ENCODE measurements at places on chromosomes 16 and 17. TPM values are rescaled to one million over a fixed set of nuclear protein-coding genes. Genes with fewer than 3 reads are reported as not detected.

GRCh38 chr17:28227316-28228108 is 91.5 kb upstream of the TMEM97 start:
- DNase-seq: peak; percentile 81

The HSD17B2 gene
- total RNA-seq: 91.6 TPM

- no peak for DNase-seq
Observed at GRCh38 chr16:53156516-53156915, 101.7 kb downstream of the CHD9 start.

The CD300H gene
- not detected for total RNA-seq

DNA sequence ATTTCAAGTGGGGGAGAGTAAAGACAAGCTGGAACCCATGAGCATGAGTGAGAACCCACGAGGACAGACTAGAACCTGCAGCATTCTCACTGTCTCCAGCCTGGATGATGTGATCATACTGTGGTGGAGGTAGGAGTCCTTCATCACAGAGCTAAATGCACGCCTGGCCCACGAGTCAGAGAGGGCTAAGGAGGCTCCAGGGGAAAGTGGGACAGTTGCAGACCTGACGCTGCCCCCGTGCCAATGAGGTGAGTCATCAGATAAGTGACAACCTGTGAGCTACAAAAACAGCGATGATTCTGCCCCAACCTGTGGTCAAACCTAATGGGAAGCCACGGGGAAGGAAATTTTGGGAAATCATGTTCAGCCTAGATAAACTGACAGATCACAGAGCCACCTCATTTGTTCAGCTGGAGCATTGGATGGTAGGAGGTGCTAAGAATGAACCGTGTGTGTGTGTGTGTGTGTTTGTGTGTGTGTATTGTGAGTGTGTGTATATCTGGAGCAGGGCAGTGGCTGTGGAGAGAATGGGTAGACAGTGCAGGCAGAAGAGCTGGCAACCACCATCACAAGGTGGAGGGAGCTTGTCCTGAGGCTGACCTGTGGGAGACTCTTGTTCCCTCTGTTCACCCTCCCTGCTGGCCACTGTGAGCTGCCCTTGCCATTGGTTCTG is 131.8 kb downstream of the UTP18 start:
- no peak for DNase-seq

GRCh38 chr16:9680968-9681367 is 501.3 kb downstream of the GRIN2A start:
- DNase-seq: no peak

The CCDC43 gene
- 2.0 TPM for total RNA-seq

The GRAPL gene
- total RNA-seq: not detected

- DNase-seq: no peak
Observed at GRCh38 chr17:67443931-67444595, 67.0 kb downstream of the PITPNC1 start.

The SSTR5 gene
- total RNA-seq: not detected

The CASKIN1 gene
- total RNA-seq: not detected

DNA sequence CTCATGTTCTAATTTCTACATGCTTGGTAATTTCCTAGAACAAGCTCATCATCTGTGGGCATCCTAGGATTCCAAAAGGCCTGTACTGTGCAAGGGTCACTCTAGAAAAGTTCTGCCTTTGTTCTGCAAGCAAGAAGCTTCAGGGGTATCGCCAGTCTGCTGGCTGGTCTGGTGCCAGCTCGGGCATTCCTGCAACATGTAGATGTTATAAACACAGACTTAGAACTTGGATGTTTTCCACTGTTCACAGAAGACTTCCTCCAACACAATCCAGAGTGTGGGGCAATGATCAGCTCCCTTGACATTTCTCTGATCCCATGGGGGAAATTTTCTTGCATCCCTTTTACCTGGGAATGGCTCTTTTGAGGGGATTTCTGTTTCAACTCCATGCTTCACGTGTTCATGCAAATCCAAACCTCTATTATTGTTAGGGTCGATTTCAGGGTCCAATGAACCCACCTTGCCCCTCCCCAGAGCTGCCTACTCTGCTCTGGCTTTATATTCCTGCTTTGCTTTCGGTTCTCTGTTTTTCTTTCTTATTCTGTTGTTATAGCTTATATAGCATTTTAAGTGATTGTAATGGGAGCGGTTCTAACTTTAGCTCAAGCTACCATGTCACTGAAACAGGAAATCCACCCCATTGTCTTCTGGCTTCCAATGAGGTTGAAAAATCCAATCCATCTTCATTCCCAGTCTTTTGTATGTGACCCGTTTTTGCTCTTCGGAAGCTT is 25.3 kb downstream of the UBE2O start:
- DNase-seq: peak; percentile 42

DNA sequence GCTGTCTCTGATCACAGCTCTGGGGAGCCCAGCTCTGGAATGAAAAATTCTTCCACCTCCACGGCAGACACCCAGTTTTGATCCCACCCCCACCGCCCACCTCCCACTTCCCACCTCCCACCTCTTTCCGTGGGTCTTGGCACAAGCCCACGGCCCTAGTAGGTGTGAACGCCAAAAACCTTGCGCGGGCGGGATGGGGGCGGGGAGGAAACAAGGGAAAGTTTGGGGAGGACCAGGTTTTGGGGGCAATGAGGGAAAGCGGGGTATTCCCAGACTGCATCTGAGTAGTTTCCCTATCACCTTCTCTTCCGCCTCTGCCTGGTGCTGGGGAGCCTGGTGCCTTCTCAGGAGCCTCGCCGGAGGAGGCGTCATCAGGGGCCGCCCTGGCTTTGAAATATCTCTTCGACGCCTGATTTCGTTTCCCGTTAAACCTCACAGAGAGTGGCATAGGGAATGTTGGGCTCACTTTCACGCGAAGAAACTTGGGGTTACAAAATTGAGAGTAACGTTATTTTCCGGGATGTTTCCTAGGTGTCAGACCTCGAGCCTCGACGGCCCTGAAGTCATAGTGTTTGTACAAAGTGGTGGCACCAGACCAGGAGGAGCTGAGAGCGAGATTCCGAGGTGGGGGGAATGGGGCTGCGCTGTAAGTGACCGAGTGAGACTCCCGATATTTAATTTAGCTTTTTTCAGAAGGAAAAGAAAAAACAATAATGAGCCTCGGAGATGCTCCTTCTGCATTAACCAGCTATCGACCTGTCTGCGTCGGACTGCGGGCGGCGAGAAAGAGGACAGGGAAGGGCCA is 1.6 kb upstream of the IRX3 start:
- no peak for DNase-seq

GRCh38 chr16:26658486-26658885 is 408.2 kb upstream of the C16orf82 start:
- DNase-seq: no peak

DNA sequence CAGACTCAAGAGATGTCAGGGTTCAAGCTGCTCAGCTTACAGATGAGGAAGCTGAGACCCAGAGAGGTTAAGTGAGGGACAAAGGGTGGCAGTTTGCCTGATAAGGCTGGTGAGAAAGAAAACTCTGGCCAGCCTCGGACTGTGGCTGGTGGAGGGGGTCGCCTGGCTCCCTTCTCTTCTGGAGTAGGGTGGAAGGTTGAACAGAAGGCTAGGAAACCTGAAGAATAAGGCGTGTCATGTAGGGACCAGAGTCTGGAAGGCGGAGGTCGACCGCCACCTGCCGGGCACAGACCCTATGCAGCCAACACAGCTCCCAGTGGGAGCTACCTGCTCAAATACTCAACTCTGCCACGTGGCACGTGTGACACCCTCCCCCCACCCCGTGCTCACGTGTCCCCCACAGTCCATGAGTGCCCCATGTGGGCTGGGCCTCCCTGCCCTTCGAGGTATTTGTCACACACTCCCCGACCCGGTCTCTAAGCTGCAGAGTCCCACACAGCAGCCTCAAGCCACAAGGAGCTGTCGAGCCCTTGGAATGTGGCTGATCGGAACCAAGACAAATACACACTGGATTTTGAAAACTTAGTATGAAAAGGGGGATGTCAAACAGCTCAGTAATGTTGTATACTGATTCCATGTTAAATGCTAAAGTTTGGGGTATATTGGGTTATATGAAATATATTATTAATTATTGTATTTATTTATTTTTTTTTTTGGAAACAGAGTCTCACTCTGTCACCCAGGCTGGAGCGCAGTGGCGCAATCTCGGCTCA is 11.8 kb downstream of the HID1 start:
- peak; percentile 57 for DNase-seq

The CD19 gene
- not detected for total RNA-seq

The HEATR9 gene
- total RNA-seq: not detected

The HS3ST4 gene
- not detected for total RNA-seq

The MRTFB gene
- 45.1 TPM for total RNA-seq

The ABCC12 gene
- not detected for total RNA-seq

DNA sequence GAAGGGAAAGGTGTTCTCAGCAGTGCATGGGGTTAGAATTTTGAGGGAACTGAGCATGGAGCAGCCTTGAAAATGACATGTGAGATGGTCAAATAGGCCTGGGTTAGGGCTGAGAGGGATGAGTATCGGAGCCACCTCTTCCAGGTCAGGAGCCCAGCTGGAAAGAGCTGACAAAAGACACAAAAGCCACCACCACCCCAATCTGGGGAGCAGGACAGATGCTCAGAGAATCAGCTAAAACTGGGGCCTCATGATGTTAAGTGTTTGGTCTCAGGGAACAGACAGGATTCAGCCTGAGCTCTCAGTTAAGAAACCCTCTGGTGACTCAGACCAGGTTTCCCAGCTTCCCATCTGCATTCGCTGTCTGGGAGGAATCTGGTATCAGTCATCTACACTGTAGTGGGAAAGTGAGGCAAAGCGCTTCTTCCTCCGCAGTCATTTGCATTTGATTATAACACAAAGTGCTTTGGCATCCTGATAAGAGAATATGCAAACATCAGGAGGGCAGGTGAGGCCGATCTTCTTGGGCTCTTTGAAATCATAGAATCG is 2.6 kb downstream of the WNT9B start:
- DNase-seq: no peak

The SOCS1 gene
- total RNA-seq: 2.2 TPM

DNA sequence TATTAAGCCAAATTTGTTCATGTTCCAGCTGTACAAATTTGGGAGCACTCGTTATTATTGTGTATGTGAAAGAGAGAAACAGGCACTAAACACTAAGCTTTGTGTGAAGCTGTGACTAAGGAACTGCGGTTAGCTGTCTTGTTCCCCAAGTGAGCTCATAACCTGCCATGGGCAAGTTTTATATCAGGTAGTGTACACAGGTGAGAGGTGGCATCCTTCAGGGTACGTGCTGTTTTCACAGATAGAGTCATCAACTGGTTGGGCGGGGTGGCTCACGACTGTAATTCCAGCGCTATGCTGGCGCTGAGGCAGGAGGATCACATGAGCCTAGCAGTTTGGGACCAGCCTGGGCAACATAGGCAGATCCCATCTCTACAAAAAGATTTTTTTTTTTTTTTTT is 2.8 kb downstream of the DNAJA3 start:
- no peak for DNase-seq

GRCh38 chr17:74252211-74252610 is 21.8 kb upstream of the DNAI2 start:
- DNase-seq: no peak

- DNase-seq: peak; percentile 71
Observed at GRCh38 chr16:85448557-85449190, 164.4 kb upstream of the GSE1 start.

The AKAP1 gene
- 137 TPM for total RNA-seq

DNA sequence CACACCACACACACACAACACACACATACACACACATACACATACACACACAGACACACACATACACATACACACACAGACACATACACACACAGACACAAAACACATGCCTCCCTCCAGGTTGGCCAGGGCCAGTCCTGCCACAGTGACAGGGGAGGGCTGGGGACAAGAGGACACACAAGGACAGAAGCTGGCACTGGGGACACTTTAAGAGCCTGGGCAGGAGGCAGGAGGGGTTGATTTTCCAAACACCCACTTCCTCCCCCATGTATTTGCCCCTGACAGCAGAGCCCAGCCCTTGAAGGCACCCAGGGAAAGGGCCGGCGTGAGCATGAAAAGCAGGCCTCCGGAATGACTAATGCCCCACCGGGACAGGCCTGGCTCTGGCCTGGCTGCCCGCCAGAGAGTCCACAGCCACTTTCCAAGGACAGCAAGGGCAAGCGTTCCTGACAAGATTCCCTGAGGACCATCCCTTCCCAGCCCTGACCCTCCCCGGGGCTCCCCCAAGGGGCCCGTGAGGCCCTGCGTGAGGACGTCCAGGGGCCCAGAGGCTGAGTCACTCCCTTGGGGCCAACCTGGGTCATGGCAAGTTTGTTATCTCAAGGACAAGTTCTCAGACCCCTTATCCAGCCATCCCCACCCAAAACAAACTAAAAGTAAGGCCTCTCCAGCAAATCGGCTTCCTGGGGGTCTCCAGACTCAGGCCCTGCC is 235.6 kb downstream of the ZNF423 start:
- DNase-seq: peak; percentile 31

The CA5A gene
- not detected for total RNA-seq

The SMIM36 gene
- not detected for total RNA-seq

- DNase-seq: no peak
Observed at GRCh38 chr17:55729484-55729883, 6.8 kb upstream of the TMEM100 start.

The KIF2B gene
- not detected for total RNA-seq

The SLC35B1 gene
- 73.3 TPM for total RNA-seq
